ENCODE measurements at places on chromosomes 5 and 9. TPM values are rescaled to one million over a fixed set of nuclear protein-coding genes. Genes with fewer than 3 reads are reported as not detected.

GRCh38 chr9:3012842-3013241 lies 168.9 kb upstream of the PUM3 start:
- no peak for DNase-seq

MBLAC2 gene
- polyA plus RNA-seq = 9.6 TPM

DNA sequence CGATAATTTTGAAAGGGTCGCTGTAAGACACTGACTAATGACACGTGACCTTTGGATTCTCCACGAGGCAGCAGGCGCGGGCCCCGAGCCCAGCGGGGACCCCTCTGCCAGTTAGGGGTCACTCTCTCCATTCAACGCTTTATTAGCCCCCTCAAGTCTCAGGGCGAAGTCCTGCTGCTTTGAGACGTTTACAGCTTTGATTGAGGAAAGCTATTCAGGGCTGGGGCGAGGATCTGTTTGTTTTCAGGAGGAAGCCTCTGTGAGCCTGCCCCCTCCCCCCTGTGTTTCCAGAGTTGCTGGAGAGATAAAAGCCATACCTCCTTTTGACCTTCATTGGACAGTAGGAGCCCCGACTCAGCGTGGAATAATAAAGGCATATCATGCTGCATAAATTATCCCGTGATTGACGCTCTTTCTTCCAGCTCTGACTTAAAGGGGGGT lies 31.4 kb upstream of the MSX2 start:
- DNase-seq = no peak

DNA sequence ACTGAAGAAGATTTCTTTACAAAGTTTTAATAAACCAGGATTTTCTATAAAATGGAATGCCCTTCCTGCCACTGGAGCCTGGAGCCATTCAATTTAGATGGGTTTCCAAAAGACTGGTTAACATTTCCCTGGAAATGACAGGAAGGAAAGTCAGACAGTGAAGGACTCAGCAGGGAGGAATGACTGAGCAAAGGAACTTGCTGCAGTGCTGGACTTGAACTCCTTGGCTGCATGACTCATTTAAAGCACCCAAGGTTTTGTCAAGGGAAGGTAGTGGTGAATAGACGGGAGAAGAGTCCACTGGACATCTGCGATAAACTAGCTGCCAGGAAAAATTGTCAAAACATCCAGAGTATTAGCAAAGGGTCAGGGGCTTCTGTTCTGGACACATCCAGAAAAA lies 163.8 kb upstream of the SLC28A3 start:
- DNase-seq = no peak

GRCh38 chr9:99605016-99605743 lies 216.5 kb upstream of the NR4A3 start:
- DNase-seq = no peak

DNA sequence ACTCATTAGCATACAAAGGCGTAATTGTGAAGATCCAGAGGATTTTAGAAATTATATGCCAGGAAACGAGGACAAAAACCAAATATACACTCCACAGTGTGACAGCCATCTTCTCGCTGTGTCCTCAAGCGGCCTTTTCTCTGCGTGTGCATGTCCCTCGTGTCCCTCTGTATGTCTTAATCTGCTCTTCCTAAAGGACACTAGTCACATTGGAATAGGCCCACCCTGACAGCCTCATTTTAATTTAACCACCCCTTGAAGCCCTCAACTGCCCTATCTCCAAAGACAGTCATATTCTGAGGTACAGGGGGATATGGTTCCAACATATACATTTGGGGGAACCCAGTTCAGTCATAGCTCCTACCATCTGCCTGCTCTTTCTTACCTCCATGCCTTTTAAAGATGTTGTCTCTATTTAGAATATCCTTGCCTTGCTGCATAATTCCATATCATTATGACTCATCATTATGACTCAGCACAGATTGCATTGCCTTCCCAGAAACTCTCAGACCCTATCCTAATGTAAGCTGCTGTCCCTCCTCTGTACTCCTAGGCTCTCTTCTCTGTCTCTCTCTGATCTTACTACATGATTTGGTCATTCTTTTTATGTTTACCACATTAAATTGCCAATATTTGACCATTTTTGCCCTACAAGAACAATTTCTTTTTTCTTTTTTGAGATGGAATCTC lies 210.9 kb downstream of the AOPEP start:
- DNase-seq = no peak

- no peak for DNase-seq
Observed at GRCh38 chr5:89735082-89735481, 674.5 kb downstream of the CETN3 start.

- no peak for DNase-seq
Observed at GRCh38 chr5:171306781-171307591, 2.1 kb upstream of the TLX3 start.

SLC25A2 gene
- polyA plus RNA-seq = not detected

DNA sequence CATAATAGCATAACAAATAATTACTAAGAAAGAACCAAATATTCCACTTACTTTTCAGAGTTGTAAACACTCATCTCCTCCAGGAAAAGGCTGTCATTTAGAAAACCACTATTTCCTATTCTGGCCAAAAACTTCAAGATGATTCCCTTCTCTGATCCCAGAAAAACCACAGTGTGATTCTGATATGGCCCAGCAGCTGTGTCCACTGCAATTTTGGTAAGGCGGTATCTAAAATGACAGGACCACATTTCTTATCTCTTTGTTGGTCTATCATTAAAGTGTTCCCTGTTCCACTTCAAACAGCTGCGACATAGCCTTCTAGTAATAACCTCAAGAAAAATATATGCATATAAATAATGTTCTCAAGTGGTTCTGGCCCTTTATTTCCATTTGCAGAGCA lies 96.1 kb downstream of the SEMA6A start:
- no peak for DNase-seq

DNA sequence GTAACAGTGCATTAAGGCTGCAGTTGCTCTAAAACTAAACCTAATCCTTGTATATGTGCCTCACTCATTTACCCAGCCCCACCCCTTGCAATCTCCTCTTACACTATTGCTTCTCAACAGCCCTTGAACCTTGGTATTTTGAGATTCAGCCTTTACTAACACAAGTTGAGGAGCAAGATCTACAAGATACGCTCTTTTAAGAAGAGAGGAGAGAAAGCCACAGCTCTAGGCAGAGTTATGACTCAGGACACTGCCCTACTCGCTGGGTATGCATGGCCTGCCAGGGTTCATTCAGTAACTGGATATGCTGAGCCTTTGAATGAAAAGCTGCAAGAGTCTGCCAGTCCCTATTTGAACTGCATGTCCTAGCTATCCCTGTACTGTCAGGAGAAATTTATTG lies 219.5 kb downstream of the PCSK5 start:
- DNase-seq = peak; percentile 43

CDKN2B-AS1 gene
- not detected for polyA plus RNA-seq

GRCh38 chr5:73534011-73534644 lies 31.3 kb downstream of the ANKRA2 start:
- no peak for DNase-seq

KCNN2 gene
- 3.1 TPM for polyA plus RNA-seq

PTGR1 gene
- 291 TPM for polyA plus RNA-seq

TLN1 gene
- 181 TPM for polyA plus RNA-seq

FSTL4 gene
- 0.68 TPM for polyA plus RNA-seq

GRCh38 chr5:133483406-133484090 lies 128.8 kb downstream of the FSTL4 start:
- DNase-seq = no peak

DNA sequence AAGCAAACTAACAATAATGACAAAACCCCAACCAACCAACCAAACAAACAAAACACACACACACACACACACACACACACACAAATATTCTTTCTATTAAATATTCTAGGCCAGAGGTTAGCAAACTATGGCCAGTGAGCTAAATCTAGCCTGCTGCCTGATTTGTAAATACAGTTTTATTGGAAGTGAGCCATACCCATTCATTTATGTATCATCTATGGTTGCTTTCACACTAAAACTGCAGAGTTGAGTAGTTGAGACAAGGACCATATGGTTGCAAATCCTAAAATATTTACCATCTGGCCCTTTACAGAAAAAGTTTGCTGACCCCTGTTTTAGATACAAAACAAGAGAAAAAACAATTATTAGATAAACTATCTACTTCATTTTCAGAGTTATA lies 620.5 kb upstream of the SEMA6A start:
- peak; percentile 38 for DNase-seq

- DNase-seq = no peak
Observed at GRCh38 chr5:10935536-10935935, 174.5 kb upstream of the DAP start.

DNA sequence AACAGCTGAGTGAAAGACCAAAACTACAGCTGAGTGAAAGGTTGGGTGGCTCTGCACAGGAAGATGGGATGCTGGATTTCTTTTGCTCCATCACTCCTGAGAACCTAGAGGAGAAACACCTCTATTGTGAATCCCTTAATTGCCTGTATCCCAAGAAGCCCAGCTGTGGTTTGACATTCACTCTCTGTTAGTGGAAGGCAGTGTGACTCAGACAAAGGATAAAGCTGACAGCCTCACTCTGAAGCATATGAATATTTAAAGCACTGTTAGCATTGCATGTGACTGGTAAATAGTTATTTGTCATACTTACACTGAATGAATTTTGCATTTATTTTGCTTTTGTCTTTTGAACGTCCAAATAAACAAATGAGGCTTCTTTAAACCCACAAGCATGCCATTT lies 367.1 kb upstream of the RIOK2 start:
- no peak for DNase-seq

PITX1 gene
- not detected for polyA plus RNA-seq

SH3GL2 gene
- polyA plus RNA-seq = 3.3 TPM

CTSV gene
- polyA plus RNA-seq = 31.5 TPM

- DNase-seq = peak; percentile 64
Observed at GRCh38 chr5:11514705-11515432, 389.4 kb downstream of the CTNND2 start.

GABRP gene
- 2.2 TPM for polyA plus RNA-seq

DNA sequence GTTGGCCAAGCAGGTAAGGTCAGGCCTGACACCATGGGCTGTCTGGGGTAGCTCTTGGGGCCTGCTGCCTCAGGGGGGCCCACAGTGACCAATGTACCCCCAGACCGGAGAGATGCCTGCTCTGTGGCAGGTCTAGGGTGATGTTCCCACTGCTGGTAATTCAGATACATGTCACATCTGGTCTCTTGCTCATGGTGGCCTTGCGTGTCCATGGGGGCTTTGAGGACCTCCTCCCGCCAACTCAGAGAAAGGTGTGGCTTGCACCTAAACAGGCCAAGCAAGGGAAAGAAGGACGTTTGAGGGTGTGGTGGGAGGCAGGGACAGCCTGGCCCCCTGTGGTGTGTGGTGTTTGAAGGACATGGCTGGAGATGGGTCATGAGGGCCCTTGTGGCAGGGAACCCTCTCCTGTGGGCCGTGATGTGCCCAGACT lies 75.2 kb downstream of the PHF2 start:
- no peak for DNase-seq

DNA sequence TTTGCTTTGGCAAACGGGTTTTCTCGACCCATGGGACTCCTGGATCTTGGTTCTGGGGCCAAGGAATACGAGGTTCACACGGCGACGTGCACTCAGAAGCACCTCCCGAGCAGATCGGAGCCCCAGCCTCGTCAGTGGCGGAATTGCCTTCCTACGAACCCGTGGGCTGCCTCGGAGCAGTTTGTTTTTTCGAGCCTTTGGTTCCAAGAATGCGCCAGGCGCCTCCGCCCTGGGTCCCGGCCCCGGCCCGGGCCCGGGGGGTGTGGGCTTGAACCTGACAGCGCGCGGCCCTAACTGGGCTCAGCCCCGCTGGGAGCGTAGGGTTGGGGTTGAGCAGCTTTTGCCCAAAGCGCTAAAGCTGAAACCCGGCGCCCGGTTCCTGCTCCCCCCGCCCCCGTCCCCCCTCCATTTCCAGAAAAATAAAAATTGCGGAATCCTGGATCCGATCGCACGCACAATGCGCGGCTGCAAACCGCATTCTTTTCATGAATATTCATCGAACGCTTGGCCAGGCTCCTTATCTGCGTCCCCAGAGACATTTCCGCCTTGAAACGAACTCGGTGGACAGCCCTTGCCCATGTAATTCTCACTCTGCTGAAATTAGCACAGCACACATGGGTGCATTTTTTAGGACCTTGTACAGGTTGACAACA lies 1.0 kb downstream of the BASP1 start:
- DNase-seq = peak; percentile 21

GPR150 gene
- polyA plus RNA-seq = not detected

- DNase-seq = no peak
Observed at GRCh38 chr5:113236536-113237288, 198.1 kb downstream of the TSSK1B start.

GRCh38 chr5:100496296-100496695 lies 38.9 kb upstream of the FAM174A start:
- DNase-seq = no peak

TAF11L13 gene
- not detected for polyA plus RNA-seq

FGD3 gene
- 6.8 TPM for polyA plus RNA-seq

GRCh38 chr5:55694152-55694830 lies 17.8 kb downstream of the SLC38A9 start:
- no peak for DNase-seq

IRX4 gene
- 0.65 TPM for polyA plus RNA-seq

ITK gene
- 0.33 TPM for polyA plus RNA-seq

ERP44 gene
- polyA plus RNA-seq = 30.8 TPM

CYSRT1 gene
- polyA plus RNA-seq = 10.9 TPM

DNA sequence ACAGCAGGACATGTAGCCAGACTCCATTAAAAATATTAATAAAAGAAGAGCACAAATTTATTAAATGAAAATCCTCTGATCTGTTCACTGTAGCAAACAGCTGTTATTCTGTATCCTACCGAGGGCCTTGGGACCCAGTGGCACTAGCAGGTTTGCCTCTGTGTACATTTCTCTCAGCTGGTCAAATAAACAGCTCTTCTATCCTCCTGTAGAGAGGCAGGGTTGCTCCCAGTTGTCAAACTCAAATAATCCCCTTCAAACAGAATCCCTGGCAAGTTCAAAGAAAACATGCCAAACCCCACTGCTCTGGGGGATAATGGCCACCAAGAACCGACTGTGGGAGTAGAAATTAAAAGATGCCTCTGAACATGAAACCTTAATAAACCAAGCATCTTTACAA lies 1262.0 kb upstream of the DMAC1 start:
- no peak for DNase-seq

- DNase-seq = no peak
Observed at GRCh38 chr5:157193699-157194424, 13.2 kb downstream of the ITK start.

TRIM36 gene
- 2.6 TPM for polyA plus RNA-seq

DNA sequence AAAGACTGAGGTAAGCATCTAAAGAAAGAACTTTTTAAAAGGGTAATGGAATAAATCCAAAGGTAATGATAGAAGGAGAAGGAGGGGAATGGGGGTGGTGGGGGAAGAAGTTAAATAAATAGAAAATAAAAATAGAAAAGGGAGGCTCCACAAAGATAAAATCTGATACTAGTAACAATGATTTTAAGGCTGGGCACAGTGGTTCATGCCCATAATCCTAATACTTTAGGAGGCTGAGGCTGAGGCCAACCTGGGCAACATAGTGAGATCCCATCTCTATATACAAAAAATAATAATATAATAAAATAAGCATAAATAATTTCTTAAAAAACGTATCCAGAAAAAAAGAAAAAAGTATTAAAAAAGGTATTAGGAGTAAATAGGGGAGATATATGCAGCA lies 89.3 kb downstream of the FNBP1 start:
- DNase-seq = no peak

FAM78A gene
- 3.7 TPM for polyA plus RNA-seq

SLC1A3 gene
- 4.4 TPM for polyA plus RNA-seq

SLC6A19 gene
- 77.3 TPM for polyA plus RNA-seq

- DNase-seq = no peak
Observed at GRCh38 chr9:90795871-90796317, 5.7 kb upstream of the SYK start.

- DNase-seq = no peak
Observed at GRCh38 chr9:128877852-128878251, 3.9 kb downstream of the KYAT1 start.

PLAC8L1 gene
- 3.0 TPM for polyA plus RNA-seq

- DNase-seq = no peak
Observed at GRCh38 chr5:137734331-137734730, 1.6 kb downstream of the KLHL3 start.

Data from renal pelvis (tissue), 12 donors.